Neural crest cell (in vitro differentiated cells): ENCODE measurements at places on chromosomes 1 and 21. TPM values are rescaled to one million over a fixed set of nuclear protein-coding genes. Genes with fewer than 3 reads are reported as not detected.

DNA sequence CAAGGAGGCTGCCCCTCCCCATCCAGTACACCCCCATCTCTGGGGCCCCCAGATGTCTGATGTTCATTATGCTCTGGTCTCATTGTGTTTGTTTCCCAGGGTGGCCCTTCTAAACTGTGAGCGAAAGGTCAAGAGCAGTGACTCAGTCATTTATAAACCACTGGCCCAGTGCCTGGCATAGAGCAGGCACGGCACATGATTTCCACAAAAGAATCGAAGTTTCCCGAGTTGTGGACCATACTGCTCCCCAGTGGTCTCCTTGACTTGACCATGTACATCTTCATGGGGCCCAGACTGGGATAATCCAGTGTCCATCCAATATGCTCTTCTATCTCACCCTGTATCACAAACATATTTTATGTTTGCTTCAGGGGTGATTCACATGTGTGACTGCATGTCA, 153.3 kb downstream of the NR5A2 start:
- no peak for DNase-seq

- no peak for DNase-seq
These were observed 468.2 kb upstream of the VAMP3 start for GRCh38 chr1:7302873-7303272.

DNA sequence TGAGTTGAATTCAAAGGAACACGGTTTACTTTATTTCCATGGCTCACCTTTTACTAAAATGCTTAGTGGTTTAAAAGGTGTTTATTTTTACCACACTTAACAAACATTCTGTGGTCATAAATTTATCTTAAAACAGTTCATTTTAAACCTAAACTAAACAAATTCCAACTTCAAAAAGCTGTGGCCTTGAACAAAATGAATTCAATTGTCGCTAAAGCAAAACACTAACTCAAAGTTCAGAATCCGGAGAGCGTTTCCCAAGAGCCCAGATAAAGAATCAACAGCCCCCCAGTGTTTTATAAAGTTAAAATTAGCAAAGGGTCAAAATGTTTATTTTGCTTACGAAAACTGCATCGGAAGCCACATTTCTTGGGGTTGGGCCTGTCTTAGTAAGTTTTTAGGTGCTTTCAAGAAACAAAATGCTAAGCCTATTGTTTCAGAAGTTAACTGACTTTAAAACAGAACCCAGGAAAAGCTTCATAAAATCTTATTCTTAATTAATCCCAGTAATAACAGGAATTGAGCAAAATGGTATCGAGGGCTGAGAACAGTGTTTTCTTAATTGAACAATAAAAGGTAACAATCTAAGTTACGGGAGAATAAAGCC, 1.3 kb downstream of the PUM1 start:
- DNase-seq = no peak

DNA sequence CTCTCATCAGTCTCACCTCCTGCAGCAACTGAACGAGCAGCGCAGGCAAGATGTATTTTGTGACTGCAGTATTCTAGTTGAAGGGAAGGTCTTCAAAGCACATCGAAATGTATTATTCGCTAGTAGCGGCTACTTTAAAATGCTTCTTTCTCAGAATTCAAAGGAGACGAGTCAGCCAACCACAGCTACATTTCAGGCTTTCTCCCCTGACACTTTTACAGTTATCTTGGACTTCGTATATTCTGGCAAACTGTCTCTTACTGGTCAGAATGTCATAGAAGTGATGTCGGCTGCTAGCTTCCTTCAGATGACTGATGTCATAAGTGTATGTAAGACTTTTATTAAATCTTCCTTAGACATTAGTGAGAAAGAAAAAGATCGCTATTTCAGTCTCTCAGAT, 53.7 kb downstream of the ZBTB8A start:
- no peak for DNase-seq

Gene GSTM1
- 45.9 and 47.8 TPM in 2 replicates for total RNA-seq

Gene LCE1F
- not detected in 2 replicates for total RNA-seq

DNA sequence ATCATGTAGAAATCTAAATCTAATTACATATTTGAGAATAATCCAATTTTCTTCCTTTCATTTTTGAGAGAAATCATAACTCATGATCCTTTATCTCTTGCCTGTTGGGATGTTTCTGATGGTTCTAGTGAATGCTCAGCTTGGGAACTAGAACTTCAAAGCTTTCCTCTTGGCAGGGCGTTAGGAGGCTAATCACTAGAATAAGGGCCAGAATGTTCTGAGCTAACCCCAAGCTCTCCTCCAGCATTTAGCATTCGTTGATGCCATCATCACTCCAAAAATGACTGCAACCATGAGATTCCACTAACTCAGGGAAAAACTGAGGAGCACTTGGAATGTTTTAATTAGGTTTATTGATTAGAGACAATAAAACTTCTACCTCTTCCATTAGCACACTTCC, 93.9 kb upstream of the DPT start:
- no peak for DNase-seq

- DNase-seq = no peak
These were observed 178.3 kb downstream of the TRABD2B start for GRCh38 chr1:47818682-47819573.

Gene TAL1
- total RNA-seq = 0.11 and 0.21 TPM in 2 replicates

DNA sequence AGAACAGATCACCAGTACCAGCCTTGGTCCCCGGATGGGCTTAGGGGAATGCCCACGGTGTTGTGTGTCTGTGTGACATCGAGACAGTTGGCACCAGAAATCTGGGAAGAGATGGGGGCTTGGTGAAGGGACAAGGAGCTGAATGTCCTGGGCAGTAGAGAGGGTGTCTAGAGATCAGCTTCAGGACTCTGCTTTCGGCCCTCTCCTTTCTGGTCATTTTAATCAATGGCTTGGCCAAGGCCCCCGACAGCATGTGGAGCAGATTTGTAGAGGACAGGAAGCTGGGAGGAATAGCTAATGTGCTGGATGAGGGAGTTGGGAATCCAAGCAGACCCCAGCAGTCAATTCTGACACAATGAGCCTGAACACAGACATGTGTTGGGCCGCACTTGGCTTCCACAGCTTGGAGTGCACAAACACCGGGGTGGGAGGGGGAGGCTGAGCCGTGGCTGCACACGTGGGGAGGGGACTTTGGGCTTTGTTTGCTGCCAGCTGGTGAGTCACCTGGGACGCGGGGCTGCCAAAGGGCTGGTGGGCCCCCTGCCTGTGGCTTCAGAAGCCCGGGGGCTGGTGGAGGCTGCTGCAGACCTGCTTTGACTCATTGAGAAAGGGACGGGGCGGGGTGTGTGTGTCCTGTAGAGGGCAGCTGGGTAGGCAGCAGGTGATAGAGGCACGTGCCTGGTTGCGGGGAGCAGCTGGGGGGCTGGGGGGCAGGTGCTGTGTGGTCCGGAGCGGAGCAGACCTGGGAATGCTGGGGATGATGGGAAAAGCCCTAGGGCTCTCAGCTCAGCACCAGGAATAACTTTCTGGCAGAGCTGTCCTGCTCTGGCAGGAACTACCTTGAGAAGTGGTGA, 20.9 kb downstream of the SLC1A7 start:
- DNase-seq = no peak

- no peak for DNase-seq
These were observed 12.9 kb downstream of the TTC34 start for GRCh38 chr1:2788506-2789163.

GRCh38 chr1:30804352-30804751, 46.8 kb upstream of the LAPTM5 start:
- DNase-seq = no peak

DNA sequence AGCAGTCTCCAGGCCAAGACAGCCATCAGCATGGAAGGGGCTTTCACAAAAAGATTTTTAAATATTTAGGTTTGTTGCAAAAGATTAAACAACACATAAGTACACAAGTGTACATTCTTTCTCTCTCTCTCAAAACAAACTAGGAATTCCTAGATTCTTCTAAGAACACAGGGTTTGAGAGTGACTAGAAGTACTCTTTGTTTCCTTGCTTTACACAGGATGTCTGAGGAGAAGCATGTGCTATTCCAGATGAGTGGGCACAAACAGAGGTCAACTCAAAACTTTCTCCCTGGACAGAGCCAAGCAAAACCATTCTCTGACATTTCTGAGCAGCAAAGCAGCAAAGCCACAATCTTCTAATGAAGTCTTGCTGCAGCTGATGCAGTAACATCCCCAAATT, 210.6 kb upstream of the HOOK1 start:
- no peak for DNase-seq

Gene GADD45A
- 16.1 and 17.8 TPM in 2 replicates for total RNA-seq

DNA sequence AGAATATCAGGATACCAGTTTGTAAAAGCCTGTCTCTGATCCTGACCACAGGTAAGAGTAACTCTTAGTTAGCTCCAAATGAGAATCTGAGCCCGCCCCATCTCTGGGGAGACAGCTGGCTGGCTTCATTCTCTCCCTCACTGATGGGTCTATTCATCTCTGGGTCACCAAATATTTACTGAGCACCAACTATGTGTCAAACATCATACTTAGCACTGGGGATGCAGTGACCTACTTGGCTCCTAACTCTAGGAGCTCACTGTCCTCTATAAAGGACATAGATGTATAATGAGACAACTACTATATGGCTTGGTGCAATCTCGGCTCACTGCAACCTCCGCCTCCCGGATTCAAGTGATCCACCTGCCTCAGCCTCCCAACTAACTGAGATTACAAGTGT, 29.8 kb upstream of the BCL10 start:
- no peak for DNase-seq

Gene ATP6V1G3
- total RNA-seq = not detected in 2 replicates

DNA sequence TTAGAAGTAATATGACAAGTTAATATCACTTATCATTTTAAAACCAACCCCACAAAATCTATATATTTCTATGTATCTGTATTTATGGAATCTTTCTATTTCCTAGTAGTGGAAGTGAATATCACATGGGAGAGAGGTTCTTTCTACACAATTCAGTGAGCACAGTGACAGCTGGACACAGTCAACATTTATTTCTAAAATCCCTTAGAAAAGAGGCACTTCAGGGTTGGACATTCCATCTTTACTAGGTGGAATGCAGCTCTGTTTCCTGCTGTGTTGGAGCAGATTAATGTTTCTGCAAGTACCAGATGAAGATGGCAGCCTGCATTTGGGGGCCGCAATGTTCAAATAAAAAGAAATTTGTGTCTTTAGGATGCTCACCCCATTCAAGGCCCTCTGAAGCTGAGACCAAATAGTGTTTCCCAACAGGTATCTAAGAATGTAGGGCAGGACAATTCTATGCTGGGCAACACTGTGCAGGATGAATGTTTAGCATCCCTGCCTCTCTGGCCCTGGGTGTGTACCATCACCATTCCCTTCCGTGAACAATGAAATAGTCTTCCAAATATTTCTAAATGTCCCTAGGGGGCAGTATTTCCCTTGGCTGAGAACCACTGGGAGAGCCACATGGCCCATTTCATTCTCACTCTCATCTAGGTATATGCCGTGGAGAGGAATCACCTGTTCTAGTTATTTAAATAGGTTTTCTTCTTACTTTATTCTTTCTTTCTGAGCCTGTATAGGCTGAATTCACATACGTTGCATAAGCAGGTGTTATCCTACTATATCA, 394.8 kb downstream of the PRDM2 start:
- no peak for DNase-seq

Gene AMPD1
- total RNA-seq = not detected in 2 replicates

- DNase-seq = no peak
These were observed 10.5 kb downstream of the ATP5IF1 start for GRCh38 chr1:28246427-28246832.

- no peak for DNase-seq
These were observed 1.8 kb upstream of the DUSP12 start for GRCh38 chr1:161747801-161748200.

DNA sequence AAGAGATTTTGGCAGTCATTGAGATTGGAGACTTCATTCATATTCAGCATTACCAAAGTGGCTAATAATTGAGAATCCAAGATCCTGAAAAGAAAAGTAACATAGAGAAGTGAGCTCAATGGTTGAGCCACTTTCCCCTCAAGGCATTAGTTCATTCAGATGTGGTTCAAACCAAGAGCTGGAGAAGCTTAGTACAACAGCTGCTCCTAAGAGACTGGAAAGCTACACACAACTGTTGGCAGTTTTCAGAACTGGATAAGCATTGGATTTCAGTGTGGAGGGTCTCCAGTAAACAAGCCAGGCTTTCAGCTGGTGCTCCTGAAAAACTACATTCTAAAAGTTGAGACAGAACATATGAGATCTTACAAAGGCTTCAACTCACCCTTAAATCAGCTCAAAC, 29.2 kb upstream of the CLDN8 start:
- no peak for DNase-seq

- DNase-seq = no peak
These were observed 5.5 kb downstream of the PGLYRP4 start for GRCh38 chr1:153343040-153343681.

Gene TNFRSF1B
- 3.1 and 3.3 TPM in 2 replicates for total RNA-seq

GRCh38 chr21:37530901-37531351, 164.4 kb downstream of the DYRK1A start:
- no peak for DNase-seq

DNA sequence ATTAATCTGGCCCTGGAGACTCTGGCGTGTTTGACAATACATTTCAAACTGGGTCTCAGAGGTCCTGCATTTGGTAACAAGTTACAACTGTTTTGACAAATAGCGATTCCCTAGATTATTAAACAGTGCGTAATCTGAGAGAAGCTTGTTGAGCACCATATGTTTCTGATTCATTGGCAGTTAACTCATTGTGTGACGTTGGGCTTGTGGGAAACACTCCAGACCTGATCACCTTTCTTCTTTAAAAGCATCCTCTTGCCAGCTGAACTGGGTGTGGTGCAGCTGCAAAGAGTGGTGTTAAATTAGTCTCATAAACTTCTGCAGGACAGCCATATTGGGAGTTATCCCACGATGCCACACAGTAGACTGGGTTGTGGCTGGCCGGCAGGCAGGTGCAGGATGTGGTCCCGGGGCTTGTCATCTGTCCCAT, 82.7 kb downstream of the CDC7 start:
- DNase-seq = no peak

- DNase-seq = no peak
These were observed 55.0 kb upstream of the ATP2B4 start for GRCh38 chr1:203571661-203572060.

- DNase-seq = no peak
These were observed 1077.2 kb downstream of the TTLL7 start for GRCh38 chr1:82921759-82922158.

- DNase-seq = no peak
These were observed 1702.9 kb upstream of the B3GALT2 start for GRCh38 chr1:194889310-194889709.

- DNase-seq = no peak
These were observed 220.4 kb downstream of the TPR start for GRCh38 chr1:186154651-186155050.

DNA sequence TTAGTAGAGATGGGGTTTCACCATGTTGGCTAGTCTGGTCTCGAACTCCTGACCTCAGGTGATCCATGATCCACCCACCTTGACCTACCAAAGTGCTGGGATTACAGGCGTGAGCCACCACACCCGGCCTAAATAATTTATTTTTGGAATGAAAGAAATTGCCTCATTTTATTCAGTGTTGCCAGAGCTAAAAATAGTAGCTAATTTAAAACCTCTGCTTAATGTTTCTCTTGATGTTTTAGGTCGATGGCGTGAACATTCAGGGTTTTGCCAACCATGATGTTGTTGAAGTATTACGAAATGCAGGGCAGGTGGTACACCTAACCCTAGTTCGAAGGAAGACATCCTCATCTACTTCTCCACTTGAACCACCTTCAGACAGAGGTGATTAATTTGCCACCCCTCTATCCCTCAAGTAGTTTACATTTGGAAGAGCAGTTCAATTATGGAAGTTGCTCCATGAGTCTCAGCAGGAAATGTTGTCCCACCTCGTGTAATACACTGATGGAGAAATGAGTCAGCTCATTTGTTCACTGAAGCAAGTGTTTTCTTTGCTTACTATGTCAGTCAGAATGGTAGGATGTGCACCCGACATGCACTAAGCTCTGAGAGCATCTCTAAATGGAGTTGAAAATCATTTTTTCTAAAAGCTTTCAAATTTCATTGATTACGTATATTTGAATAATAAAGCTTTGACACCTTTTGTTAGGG, 54.9 kb downstream of the PATJ start:
- DNase-seq = no peak

Gene OR2T11
- not detected in 2 replicates for total RNA-seq

Gene WNT4
- 0.16 and 0.23 TPM in 2 replicates for total RNA-seq
